ENCODE measurements at places on chromosomes 6 and 20.

GRCh38 chr6:28446818-28447511, 3.7 kb upstream of the ZSCAN23 start:
- peak; percentile 18 for DNase-seq

DNA sequence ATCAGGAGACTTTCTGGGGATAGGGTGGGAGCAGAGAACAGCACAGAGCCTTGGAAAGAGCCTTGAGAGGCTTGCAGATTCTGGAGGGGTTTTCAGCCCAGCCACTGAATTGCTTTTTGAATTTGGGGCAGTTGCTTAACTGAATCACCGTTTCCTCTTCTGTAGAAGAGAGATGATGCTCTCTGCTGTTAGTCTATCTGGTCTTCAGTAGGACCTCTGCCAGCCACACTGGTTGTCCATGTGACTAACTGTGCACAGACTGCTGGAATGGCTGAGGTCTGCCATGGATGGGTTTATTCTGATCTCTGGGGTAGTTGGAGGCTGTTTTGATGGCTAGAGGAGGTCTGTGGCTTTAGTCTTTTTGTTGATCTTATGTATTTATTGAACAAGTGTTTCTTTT, 21.4 kb upstream of the PRDM1 start:
- DNase-seq = no peak

DNA sequence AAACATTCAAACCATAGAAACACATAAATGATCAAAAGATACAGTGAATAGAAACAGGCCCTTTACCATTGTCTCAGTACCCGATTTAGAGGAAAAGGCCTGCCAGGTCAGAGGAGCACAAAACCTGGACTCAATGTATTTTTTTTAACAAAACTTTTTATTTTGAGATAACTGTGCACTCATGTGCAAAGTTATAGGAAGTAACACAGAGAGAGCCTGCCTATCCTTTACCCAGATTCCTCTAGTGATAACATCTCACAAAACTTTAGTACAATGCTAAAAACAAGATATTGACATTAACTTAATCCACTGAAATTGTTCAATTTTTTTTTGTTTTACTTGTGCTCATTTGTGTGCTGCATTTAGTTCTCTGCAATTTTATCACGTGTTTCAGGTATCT, 36.8 kb upstream of the SAMD3 start:
- no peak for DNase-seq

DNA sequence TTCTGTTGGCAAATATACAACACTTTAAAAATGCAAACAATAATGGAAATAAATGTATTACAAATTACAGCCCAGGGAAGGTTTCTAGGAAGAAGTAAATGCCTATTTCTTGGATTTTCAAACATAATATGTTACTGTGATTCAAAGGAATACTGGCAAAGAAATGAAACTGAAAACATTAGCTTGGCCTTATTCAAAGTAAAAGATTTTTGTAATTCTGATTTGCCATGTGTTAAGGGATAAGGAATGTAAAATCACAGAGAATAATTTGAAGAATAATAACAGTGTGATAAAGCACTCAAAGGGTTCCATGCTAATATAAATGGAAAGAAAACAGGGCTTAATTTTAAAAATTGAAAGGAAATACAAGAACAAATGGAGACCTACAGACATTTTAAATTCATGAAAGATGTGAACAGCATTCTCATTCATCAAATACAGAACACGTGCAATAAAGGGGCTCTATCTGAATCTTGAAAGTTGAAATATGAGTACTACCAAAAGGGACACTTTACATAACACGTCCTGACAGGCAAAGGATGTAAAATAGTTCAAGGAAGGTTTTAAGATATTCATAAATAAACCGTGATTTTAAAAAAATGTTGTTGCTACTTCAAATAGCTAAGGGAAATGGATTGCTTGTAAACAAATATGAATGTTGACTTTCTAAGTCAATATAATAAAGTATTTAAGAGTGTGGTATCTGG, 138.1 kb downstream of the RFPL4B start:
- DNase-seq = no peak

- no peak for DNase-seq
Measured at GRCh38 chr6:30350524-30350923, 5.6 kb downstream of the RPP21 start.

DNA sequence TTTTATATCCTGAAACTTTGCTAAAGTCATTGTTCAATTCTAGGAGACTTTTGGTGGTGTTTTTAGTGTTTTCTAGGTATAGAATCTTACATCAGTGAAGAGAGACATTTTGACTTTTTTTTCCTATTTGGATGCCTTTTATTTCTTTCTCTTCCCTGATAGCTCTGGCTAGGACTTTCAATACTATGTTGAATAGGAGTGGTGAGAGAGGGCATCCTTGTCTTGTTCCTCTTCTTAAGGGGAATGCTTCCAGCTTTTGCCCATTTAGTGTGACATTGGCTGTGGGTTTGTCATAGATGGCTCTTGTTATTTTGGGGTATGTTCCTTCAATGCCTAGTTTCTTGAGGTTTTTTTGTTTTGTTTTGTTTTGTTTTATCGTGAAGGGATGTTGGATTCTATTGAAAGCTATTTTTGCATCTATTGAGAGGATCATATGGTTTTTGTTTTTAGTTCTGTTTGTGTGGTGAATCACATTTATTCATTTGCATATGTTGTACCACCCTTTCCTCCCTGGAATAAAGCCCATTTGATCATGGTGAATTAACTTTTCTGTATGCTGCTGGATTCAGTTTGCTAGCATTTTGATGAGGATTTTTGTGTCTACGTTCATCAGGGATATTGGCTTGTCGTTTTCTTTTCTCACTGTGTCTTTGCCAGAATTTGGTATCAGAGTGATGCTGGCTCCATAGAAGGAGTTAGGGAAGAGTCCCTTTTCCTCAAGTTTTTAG, 540.1 kb upstream of the FLRT3 start:
- DNase-seq = no peak

DNA sequence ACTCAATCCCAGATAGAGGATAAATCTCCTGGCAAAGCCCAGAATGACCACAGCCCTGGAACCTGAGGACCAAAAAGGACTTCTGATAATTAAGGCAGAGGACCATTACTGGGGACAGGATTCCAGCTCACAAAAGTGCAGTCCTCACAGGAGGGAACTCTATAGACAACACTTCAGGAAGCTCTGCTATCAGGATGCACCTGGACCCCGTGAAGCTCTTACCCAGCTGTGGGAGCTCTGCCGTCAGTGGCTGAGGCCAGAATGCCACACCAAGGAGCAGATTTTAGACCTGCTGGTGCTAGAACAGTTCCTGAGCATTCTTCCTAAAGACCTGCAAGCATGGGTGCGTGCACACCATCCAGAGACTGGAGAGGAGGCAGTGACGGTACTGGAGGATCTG, 992 bp downstream of the ZSCAN16 start:
- no peak for DNase-seq

- DNase-seq = no peak
Measured at GRCh38 chr6:41422161-41422560, 86.8 kb downstream of the NCR2 start.

DNA sequence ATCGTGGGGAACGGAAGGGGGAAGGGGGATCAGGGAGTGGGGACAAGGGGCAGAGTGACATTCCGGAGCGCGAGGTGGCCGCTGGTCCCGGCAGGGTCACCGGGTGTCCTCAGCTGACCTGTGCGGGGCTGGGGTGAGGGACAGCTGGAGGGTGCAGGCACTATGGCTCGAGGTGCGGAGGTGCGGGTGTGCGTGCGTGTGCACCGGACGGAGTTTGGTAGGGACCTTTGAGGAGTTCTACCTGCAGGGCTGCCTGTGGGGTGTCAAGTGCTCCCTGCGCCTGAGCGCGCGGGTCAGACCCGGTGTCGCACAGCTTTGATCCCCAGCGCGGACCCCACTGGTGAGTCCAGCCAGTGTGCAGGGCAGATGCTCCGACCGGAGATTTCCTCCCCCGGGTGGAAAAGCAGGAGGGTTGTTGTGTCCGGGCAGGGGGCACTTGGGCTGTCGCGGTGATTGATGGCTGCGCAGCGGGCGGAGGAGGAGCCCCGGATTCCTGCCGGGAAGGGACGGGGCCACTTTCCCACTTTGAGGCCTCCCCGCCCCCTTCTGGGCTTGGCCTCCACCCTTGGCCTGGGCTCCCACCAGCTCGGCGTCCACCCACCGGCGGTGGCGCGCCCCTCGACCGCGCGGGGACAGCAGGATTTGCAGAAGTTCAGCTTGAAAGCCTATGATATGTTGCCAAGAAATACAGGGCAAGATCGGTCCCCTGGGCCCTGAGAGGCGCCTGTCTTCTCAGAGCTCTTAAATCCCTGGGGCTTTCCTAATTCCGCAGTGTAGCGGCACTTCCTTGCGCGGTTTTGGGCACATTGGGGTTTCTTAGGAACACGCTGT, 658 bp downstream of the RIN2 start:
- DNase-seq = no peak

GRCh38 chr6:163356743-163357142, 57.8 kb upstream of the QKI start:
- DNase-seq = no peak

GRCh38 chr6:169046021-169046420, 207.6 kb downstream of the THBS2 start:
- DNase-seq = no peak

DNA sequence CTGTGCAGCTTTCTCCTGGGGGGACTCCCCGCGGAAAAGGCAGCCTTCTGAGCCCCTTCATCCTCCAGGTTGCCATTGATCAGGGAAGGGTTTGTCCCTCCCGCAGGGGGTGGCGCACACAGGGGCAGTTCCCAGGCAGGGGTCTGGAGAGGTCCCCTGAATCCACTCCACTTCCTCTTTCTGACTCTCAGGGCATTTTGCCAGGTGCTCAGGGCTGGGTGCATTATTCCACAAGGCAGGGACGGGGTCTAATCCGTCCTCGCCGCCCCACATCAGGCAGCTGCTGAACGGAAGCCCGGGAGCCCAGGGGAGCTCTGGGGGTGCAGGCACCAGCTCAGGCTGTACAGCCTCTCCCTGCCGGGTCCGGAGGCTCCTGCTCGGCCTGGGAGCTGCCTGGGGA, 180.9 kb downstream of the TTLL2 start:
- DNase-seq = no peak

- DNase-seq = no peak
Measured at GRCh38 chr20:62860391-62860923, 1.2 kb downstream of the TCFL5 start.

DNA sequence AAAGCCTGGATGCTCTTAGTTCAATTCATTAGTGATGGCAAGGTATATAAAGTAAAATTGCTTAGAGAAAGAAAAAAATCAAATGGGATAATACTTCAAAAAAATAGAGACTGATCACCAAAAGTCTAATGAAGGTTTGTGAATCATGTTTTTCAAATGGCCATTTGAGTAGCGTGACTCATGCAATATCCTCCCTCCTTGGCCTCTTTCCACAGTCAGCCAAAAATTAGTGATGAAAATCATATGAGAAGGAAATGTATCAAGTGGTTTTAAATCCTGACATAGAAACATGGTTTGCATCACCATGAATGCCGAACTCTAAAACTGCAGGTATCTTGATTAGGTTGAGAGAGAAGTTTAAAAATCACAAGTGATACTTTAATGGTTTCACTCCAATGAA, 1.2 kb upstream of the COL19A1 start:
- DNase-seq = no peak

- DNase-seq = no peak
Measured at GRCh38 chr20:35306931-35307517, 14.8 kb upstream of the FAM83C start.

DNA sequence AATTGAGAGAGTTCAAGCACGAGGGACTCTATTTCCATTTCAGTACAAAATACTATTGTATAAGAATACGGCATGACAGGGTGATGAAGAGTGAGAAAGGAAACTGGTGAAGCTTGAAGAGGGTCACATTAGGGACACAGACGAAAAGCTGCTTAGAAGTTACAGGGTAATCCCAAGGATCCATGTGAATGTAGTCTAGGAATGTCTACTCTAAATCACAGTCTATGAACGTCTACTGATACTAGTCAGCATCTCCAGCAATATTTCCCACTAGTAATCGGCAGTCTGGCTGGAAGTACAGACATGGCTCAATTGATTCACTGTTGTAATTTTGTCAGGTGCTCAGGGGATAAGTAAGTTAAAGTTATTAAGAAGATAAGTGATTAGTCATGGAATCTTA, 156.4 kb downstream of the ASCC3 start:
- DNase-seq = no peak

DNA sequence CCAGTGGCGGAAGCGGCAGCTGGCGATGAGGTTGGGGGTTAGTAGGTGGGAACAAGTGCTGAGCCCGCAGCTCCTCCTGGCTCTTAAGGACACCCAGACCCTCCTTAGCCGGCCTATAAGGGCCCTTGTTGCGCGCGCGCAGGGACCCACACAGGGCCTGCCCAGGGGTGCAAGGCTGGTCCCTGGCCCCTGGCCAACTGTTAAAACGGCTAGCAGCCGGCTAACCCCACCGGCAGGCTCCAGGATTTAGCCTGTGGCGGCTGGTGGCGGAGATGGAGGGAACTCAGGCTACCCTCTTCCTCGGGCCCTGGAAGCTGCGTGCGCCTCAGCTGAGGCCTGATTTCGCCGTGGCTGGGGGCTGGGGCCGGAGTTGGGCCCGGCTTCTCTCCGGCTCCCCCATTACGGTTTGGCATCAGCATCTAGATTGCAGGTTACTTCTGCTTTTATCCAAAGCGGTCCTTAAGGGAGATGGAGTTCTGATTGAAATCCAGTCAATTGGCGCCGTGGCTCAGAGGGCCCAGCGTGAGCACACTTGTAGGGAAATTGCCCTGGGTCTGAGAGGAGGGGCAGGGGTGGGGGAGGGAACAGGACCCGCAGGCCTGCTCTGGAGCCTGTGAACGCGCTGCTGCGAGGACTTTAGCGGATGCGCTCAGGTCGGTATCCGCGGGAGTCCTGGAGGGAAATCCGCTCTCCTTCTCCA, 36.9 kb upstream of the CCDC167 start:
- no peak for DNase-seq

- DNase-seq = no peak
Measured at GRCh38 chr6:2257363-2257762, 12.0 kb upstream of the GMDS start.

DNA sequence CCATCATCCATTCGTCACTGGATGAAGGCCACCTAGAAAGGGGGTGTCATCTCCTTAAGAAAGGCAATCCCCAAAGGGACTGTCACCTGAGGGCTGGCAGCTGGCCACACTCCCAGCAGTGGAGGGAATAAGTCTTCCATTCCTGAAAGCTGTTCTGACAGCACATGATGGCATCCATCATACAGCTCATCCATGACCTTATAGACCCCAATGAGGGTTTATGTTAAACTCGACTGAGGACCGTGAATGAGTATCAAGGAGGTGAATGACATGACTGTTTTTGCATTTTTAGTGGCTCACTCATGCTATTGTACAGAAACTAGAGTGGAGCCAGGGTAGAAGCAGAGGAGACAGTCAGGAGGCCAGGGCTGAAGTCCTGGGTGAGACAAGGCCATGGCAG, 203.1 kb upstream of the CNR1 start:
- DNase-seq = no peak

- no peak for DNase-seq
Measured at GRCh38 chr20:51609251-51609650, 66.7 kb upstream of the NFATC2 start.

GRCh38 chr20:13442986-13443385, 195.7 kb downstream of the TASP1 start:
- no peak for DNase-seq
